ENCODE measurements at places on chromosomes 2 and 18.

GRCh38 chr2:234981197-234982095 lies 29.6 kb downstream of the SH3BP4 start:
- peak; percentile 80 for DNase-seq

DNA sequence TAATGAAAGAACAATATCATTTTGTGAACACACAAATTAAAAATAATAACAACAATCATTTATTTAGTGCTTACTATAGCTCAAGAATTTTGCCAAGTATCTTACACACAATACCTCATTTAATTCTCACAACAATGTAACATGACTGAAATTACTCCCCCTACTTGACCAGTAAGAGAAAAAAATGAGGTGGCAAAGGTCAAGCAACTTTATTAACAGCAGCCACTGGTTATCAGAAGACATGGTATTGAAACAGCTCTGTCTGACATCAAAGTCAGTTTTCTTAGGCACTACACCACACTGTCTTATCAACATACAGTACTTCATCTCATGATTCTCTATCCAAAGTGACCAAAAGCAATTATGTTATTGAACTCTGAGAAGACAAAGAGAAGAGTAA lies 389.4 kb downstream of the ZEB2 start:
- DNase-seq = no peak

- DNase-seq = no peak
Measured at GRCh38 chr2:134555411-134555810, 163.4 kb downstream of the TMEM163 start.

- no peak for DNase-seq
Measured at GRCh38 chr2:165182029-165182428, 21.8 kb downstream of the SCN3A start.

- no peak for DNase-seq
Measured at GRCh38 chr18:25985707-25986394, 104.6 kb downstream of the SS18 start.

- peak; percentile 35 for DNase-seq
Measured at GRCh38 chr2:74379851-74380789, at the start of gene DCTN1. Gene DCTN1 (minus strand): TSS chr2:74380311. CDS start chr2:74380037, 274 bp downstream.

DNA sequence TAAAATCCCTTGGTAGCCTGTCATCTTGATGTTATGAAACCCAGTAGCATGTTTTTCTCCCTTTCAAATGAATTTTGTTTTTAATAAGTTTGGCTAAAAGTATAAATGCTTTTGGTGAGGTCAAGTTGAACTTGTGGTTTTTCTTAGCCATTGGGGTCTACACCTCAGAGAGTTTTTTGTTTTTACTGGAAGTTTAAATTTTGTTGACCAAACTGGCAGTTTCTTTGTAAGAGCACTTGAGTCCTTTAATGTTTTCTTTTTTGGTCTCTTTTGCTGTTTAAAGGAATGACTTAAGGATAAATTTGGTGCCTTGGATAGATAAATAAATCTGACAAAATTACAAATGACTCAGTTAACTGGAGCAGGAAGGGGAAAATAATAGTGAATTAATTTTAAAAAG lies 577.3 kb downstream of the SATB2 start:
- DNase-seq = no peak

- DNase-seq = no peak
Measured at GRCh38 chr2:239778861-239779558, 246.1 kb downstream of the NDUFA10 start.

GRCh38 chr2:101362777-101363176 lies 24.5 kb downstream of the CREG2 start:
- no peak for DNase-seq

Data from NT2/D1 (cell line).